ENCODE measurements at places on chromosomes 11 and 22. TPM values are rescaled to one million over a fixed set of nuclear protein-coding genes. Genes with fewer than 3 reads are reported as not detected.

NR1H3 gene
- total RNA-seq = 13.7 TPM

WNT11 gene
- total RNA-seq = 6.9 TPM

PNPLA3 gene
- total RNA-seq = 47.3 TPM

BAIAP2L2 gene
- 0.16 TPM for total RNA-seq

SCUBE2 gene
- total RNA-seq = 13.2 TPM

LRRC10B gene
- total RNA-seq = 0.22 TPM

SYT13 gene
- total RNA-seq = 19.8 TPM

ZBTB16 gene
- 26.2 TPM for total RNA-seq

RAB38 gene
- 23.6 TPM for total RNA-seq

LPXN gene
- 6.3 TPM for total RNA-seq

PRODH gene
- 14.6 TPM for total RNA-seq

B4GALNT4 gene
- total RNA-seq = 71.6 TPM

WNT7B gene
- 8.4 TPM for total RNA-seq

NAP1L4 gene
- 232 TPM for total RNA-seq

POU2AF2 gene
- total RNA-seq = not detected

SCARF2 gene
- 16.8 TPM for total RNA-seq

ATF4 gene
- 157 TPM for total RNA-seq

LRRC4C gene
- 45.4 TPM for total RNA-seq

KIAA1671 gene
- total RNA-seq = 25.1 TPM

PLAAT3 gene
- 31.5 TPM for total RNA-seq

INS gene
- not detected for total RNA-seq

CCDC86 gene
- total RNA-seq = 9.5 TPM

C11orf86 gene
- total RNA-seq = not detected

UBQLN3 gene
- total RNA-seq = 0.88 TPM

HEPHL1 gene
- total RNA-seq = not detected

OR8D4 gene
- total RNA-seq = not detected

SSTR3 gene
- 0.11 TPM for total RNA-seq

CECR2 gene
- 24.2 TPM for total RNA-seq

SPINDOC gene
- total RNA-seq = 10.9 TPM

CDKN1C gene
- total RNA-seq = 118 TPM

DKK3 gene
- 532 TPM for total RNA-seq

PLAAT5 gene
- 2.7 TPM for total RNA-seq

ARRB1 gene
- total RNA-seq = 39.4 TPM

SCGB2A2 gene
- total RNA-seq = not detected

PHLDB1 gene
- 93.2 TPM for total RNA-seq

CYB5R2 gene
- total RNA-seq = 13.6 TPM

TYR gene
- total RNA-seq = 65.3 TPM

GGTLC3 gene
- total RNA-seq = not detected

SPDYC gene
- not detected for total RNA-seq

P2RX3 gene
- total RNA-seq = 1.3 TPM

APOL1 gene
- 4.3 TPM for total RNA-seq

UCP3 gene
- 1.6 TPM for total RNA-seq

TUBA8 gene
- 4.9 TPM for total RNA-seq

FIBIN gene
- total RNA-seq = 22.3 TPM

DRG1 gene
- 80.5 TPM for total RNA-seq

CHCHD10 gene
- total RNA-seq = 4.8 TPM

SLC16A8 gene
- total RNA-seq = 12.6 TPM

CD6 gene
- 0.49 TPM for total RNA-seq

SEPTIN3 gene
- 47.3 TPM for total RNA-seq

RHOD gene
- 8.1 TPM for total RNA-seq

OR52E8 gene
- total RNA-seq = not detected

STIP1 gene
- 135 TPM for total RNA-seq
